HFF-Myc (cell line): ENCODE measurements at places on chromosomes 5 and 9.

- no peak for DNase-seq
Measured at GRCh38 chr5:114148253-114148652, 213.6 kb upstream of the KCNN2 start.

GRCh38 chr5:112862085-112862484, 998 bp downstream of the SRP19 start:
- DNase-seq, result no peak

- no peak for DNase-seq
Measured at GRCh38 chr9:96644137-96644536, 11.0 kb downstream of the PRXL2C start.

- DNase-seq, result no peak
Measured at GRCh38 chr5:95931079-95931833, 30.4 kb downstream of the ELL2 start.

DNA sequence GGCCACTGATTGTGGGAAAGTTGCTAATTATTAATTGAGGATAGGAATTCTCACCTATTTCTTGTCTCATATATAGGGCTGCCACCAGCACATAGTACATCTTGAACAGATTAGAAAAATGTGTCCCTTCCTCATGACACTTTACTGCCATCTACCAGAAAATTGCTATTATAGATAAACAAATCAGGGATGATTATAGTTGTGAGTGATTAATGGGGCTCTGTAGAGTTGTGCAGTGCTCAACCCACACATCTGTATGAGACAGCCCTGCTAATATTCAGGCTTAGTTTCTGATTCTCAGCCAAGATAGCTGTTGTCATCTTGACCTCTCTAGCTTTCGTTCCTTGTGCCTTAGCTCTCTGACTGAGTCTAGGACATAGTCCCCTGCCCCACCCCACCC, 373.3 kb downstream of the TLE4 start:
- no peak for DNase-seq

GRCh38 chr5:12704955-12705354, 800.7 kb upstream of the CTNND2 start:
- no peak for DNase-seq

DNA sequence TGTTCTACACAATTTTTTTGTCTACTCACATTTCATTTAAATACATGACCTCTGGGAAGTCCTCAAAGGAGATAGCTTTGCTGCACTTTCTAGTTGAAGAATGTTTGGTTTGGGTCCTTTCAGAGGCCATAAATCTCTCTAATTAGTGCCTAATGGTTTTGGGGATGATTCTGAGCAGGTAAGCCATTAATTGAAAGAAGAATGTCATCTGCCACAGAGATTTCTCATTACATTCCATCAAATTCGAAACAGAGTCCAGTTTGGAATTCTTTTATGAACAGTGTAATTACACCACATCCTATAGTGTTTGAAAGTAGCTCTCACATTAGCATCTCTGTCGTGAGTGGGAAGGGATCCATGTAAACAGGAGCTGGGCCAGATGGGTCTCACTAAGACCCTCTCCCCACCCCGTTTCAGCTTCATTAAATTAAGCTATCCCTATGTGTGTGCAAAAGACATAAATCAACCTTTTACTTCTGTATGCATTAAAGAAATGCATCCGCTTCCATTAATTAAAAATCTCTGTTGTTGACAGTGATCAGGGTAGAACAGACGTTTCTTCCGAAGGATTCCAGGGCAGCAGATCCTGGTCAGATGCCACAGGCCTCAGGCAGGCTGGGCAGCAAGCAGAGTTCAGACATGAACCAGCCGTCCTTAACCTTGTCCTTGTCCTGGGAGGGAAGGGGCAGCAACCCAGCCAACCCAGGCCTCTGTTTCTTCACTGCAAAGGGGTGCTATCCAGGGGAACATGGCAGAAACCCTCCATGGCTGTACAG, 99.8 kb upstream of the MAP1B start:
- DNase-seq, result no peak

DNA sequence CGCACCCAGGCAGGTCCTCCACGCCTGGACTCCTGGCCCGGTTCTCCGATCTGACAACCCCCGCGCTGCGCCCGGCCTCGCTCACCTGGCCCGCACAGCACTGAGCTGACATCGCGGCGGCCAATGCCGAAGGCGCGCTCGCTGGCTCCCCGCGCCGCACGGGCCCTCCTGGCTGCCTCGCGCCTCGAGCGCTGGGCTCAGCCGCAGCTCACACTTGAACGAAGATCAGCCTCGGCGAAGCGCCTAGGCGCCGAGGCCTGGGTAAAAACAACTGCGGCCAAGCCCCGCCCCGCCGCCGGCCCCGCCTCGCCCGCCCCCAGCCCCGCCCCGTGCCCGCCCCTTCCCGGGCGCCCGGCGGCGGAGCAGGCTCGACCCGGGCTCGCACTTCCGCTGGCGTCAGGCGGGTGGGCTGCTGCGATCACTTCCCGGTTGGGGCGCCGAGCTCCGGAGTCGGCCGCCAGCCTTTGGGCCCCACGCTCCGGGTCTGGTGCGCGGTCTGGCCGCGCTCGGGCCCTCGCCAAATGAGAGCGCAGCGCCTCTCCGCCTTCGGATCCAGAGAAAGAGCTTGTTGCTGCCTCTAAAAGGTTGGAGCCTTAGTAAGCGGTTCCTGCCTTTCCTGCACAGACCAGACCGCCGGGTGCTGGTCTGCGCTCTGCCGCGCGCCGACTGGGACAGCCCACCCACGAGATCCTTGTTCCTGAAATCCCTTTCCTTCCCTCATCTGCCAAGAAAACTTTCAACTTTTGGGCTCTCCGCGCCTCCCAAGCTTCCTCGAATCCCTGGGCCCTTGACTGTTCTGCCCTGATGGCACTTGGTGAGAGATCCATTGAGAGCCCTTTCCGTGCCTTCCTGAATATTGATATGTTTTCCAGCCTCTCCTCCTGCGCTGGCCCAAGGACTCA, at the start of gene SERINC5:
TSS of gene SERINC5 (minus strand) at position 238 of the 902 bp plus-strand sequence. CDS start at position 112, 126 bp downstream.
- no peak for DNase-seq

GRCh38 chr5:113084402-113085083, 107.9 kb downstream of the DCP2 start:
- DNase-seq, result no peak

GRCh38 chr5:169828385-169828784, 151.9 kb downstream of the INSYN2B start:
- no peak for DNase-seq

- DNase-seq, result no peak
Measured at GRCh38 chr5:178467568-178468195, 122.5 kb downstream of the COL23A1 start.

- no peak for DNase-seq
Measured at GRCh38 chr5:84430863-84431663, 46.4 kb upstream of the EDIL3 start.

DNA sequence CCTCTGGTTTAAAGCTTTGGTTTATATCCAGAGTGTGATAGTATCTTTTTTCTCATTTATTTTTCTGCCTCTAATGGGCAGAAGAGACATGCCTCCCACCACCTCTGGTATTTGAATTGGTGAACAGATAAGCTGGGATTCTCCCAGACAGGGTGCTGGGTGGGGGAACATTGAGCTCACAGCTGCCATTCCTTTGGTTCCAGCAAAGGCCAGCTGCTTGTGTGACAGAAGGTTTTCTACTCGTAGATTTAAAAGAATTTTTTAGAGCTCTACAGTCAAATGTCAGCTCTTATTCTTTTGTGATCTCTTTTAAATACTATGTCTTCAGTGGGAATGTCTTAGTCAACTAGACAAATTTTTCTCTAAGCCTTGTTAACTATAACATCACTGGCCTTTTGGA, 54.7 kb upstream of the ADAMTS16 start:
- DNase-seq, result no peak

- no peak for DNase-seq
Measured at GRCh38 chr5:167804512-167805220, 486.8 kb upstream of the WWC1 start.

DNA sequence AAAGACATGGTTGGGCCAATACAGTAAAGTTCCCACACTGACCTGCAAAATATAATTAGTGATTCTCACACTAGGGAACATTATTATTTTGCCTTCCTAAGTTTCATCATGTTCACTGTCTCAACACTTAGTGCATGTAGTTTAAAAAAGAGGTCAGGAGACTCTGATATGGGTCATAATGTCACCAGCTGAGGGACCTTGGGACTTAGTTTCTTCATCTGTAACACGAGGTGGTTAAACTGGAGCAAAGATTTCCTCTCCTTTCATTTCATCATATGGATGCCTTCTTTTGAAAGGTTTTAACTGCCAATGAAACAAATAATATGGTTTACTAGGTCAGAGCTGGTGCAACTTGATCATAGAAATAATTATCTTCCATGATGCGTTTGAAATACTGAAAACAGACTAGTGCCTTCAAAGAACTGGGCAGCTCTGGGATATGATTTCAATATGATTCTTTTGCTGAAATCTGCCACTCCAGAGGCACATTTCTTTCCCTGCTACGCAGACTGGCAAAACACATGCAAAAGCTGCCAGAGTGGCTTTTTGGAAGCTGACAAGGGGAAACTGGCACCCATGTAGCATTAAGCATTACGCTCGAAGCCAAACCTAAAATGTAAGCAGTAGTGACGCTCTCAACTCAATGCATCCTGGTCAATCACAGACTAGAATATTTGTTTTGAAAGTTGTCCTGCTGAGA, 20.8 kb downstream of the RETREG1 start:
- no peak for DNase-seq

DNA sequence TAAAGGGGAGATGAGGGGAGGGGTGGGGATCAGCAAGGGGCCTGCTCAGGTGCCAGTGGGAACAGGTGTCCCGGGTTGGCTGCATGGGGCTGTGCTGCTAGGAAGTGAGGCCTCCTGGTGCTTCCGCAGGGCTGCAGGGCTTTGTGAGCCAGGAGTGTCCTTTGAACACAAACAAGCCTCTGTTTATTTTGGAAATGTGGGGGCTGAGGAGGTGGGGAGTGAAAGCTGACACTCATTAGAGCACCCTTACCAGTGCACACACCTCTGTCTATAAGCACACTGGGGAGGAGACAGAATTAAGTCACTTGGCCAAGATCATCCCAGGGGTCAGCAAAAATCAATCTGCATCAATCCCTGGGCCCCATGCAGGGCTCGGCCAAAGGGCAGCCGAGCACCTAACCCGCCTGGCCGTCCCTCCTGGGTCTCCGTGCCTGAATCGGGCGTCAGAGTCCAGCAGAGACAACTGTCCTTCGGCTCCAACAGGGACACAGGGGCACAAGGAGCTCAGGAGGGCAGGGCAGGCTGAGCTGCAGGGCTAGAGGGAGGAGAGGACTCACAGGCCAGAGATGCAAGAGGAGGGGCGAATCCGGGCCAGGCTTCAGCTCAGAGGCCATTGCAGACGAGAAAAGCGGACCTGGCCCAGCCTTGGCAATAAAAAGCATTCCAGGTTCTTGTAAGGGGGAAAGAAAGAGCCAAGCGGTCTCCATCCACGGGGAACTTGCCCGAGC, 99.8 kb downstream of the VAV2 start:
- DNase-seq, result no peak

DNA sequence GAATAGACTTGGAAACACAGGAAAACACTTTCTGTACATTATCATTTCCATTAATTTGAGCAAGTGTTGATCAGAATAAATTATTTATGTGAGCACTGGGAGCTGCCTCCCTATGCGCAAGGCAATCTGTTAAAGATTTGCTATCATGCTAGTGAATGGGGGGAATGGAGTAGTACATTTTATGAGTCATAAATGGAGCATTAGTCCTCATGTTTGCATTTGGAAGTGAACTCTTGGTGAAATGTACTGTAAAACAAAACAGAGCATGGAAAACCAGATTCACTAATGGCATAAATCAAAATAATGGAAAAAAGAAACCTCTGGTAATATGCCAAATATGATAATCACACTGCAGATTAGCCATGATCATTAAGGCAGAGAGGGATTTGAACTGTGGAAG, 40.5 kb upstream of the TMC1 start:
- peak; percentile 17 for DNase-seq

DNA sequence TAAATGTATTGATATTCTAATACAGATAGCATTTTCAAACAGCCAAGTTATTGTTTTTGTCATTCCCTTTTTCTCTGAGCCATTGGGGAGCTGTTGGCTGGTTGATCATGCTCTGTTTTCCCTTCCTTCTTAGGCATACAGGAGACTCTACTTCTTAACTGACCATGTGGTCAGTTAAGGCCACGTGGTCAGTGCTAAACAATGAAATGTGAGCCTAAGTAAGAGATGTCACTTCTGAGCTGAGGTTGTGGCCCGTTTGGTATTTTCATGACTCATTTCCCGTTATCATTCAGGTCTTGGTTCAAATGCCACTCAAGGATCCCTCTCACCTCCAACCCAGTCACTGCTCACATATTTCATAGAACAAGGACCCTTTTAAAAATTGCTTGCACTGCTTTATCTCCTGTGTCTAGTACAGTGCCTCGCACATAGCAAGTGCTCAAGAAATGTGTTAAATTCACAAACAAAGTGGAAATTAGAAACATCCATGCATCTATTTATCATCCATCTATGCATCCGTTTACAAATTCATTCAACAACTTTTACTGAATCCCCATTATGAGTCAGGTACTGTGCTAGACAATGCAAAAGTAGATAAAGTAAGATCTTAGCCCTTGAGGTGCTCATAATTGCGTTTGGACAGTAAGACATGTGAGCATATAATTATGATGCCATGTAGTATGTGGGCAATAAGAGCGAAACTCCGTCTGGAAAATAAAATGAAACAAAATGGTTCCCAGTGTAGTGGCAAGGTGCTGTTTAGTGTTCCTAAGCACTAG, 50.7 kb downstream of the ARRDC3 start:
- peak; percentile 70 for DNase-seq

GRCh38 chr9:137448602-137448962, 7.4 kb upstream of the ENTPD8 start:
- no peak for DNase-seq

DNA sequence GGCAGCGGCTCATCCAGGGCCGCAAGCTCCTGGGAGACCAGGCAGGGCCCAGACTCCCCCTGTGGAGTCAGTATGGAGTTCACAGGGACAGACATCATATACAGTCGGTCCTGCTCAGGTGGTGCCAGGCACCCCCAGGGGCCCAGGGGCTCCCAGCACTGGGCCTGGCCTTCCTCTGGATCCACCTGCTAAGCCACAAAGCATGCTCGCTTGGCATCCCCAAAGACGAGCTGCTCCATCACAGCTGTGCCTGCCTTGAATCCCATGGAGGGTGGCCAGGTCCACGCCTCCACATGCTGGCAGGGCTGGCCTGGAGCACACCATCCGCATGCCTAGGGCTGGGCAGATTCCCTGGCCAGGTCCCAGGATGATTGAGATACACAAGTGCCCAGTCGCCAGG, 4.6 kb downstream of the BICD2 start:
- no peak for DNase-seq

GRCh38 chr9:107945493-107945892, 455.9 kb upstream of the KLF4 start:
- DNase-seq, result no peak

DNA sequence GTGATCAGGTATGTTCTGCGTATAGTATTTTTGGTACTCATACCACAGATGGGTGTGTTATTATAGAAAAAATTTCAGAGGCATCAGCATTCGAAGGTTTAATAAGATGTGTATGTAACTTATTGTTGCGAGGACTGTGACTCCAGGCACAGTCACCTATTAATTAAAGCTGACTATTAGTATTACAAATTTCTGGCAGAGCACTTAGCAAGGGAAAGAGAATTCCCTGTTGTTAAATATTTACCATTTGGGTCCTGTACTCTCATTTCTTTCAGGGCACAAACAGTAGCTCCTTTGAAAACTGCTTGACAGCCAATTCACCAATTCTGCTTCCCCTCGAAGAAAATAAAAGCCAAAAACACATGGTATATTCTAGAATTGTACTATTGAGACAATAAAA, 653.8 kb downstream of the ELAVL2 start:
- DNase-seq, result no peak
